Effector memory CD4-positive, alpha-beta T cell (primary cell): ENCODE measurements at places on chromosomes 4 and X.
A peak's percentile ranks its signal among the peaks of the same experiment; 100 is the strongest.

DNA sequence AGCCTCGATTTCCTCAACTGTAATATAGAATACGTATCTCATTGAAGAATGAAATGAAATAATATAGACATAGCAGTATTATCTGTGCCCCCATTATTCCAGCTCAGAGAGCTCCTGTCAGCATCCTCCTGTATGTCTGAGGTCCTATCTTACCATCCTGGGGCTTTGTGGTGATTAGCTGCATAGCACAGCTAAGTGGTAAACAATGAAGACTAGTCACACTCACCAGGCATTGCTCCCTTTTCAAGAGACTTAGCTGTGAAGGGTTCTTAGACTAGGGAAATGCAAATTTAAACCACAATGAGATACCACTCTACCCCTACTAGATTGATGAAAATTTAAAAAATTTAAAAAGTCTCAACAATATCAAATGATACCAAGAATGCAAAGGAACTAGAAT, 172.9 kb downstream of the SLC39A8 start:
- H3K27ac ChIP-seq = no peak overlapping the region
- no peaks in the 10 kb centered on the region for H3K27me3 ChIP-seq
- H3K4me1 ChIP-seq = no peaks in the 10 kb centered on the region
- no peak for DNase-seq
- no peaks in the 10 kb centered on the region for H3K36me3 ChIP-seq

GRCh38 chr4:152479428-152480026, 56.4 kb downstream of the FBXW7 start:
- H3K4me1 ChIP-seq = no peaks in the 10 kb centered on the region
- H3K27ac ChIP-seq = no peak overlapping the region
- no peaks in the 10 kb centered on the region for H3K36me3 ChIP-seq
- H3K27me3 ChIP-seq = no peaks in the 10 kb centered on the region
- no peak overlapping the region for H3K4me3 ChIP-seq
- no peak for DNase-seq

GRCh38 chr4:150999086-150999485, 16.0 kb downstream of the LRBA start:
- no peaks in the 10 kb centered on the region for H3K36me3 ChIP-seq
- H3K4me3 ChIP-seq = no peak overlapping the region
- H3K27ac ChIP-seq = no peak overlapping the region
- no peaks in the 10 kb centered on the region for H3K4me1 ChIP-seq

GRCh38 chr4:173267711-173268110, 66.4 kb downstream of the HMGB2 start:
- H3K27ac ChIP-seq = no peak overlapping the region
- DNase-seq = no peak
- H3K4me3 ChIP-seq = no peak overlapping the region
- H3K4me1 ChIP-seq = peaks cover 10% of the 10 kb centered on the region
- no peaks in the 10 kb centered on the region for H3K27me3 ChIP-seq
- no peaks in the 10 kb centered on the region for H3K36me3 ChIP-seq

GRCh38 chr4:1014291-1015167, 3.1 kb downstream of the FGFRL1 start:
- no peaks in the 10 kb centered on the region for H3K27me3 ChIP-seq
- no peak for DNase-seq
- H3K36me3 ChIP-seq = no peaks in the 10 kb centered on the region
- H3K4me1 ChIP-seq = peaks cover 13% of the 10 kb centered on the region
- H3K4me3 ChIP-seq = no peak overlapping the region

GRCh38 chr4:1783015-1783414, 10.1 kb upstream of the FGFR3 start:
- DNase-seq = no peak
- H3K4me1 ChIP-seq = no peaks in the 10 kb centered on the region
- H3K4me3 ChIP-seq = no peak overlapping the region
- no peak overlapping the region for H3K27ac ChIP-seq
- no peaks in the 10 kb centered on the region for H3K36me3 ChIP-seq

- DNase-seq = no peak
- no peak overlapping the region for H3K27ac ChIP-seq
- peaks cover 17% of the 10 kb centered on the region for H3K36me3 ChIP-seq
- no peaks in the 10 kb centered on the region for H3K4me1 ChIP-seq
- H3K4me3 ChIP-seq = no peak overlapping the region
- H3K27me3 ChIP-seq = no peaks in the 10 kb centered on the region
These were observed 18.1 kb downstream of the LSM6 start for GRCh38 chr4:146193628-146194027.

DNA sequence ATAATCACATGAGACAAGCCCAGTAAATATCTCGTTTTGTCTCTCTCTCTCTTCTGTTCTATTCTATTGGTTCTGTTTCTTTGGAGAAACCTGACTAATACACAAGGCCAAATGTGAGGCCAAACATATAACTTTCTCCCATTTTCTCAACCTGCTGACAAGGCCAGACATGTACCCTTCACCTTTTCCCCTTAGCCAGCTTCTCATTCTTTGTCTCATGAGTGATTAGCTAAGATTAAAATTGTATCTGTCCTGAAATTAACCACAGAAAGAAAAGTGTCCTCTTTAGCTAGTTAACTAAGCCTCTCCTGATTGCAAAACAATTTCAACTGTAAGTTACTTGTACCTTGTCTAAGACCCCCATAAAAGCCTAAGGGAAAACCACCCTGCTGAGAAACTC, 18.5 kb upstream of the ADGRA3 start:
- H3K36me3 ChIP-seq = no peaks in the 10 kb centered on the region
- no peak overlapping the region for H3K4me3 ChIP-seq
- H3K27ac ChIP-seq = no peak overlapping the region

GRCh38 chrX:148459343-148459742, 41.1 kb upstream of the AFF2 start:
- H3K27ac ChIP-seq = no peak overlapping the region
- no peaks in the 10 kb centered on the region for H3K4me1 ChIP-seq
- H3K4me3 ChIP-seq = no peak overlapping the region
- DNase-seq = no peak

- H3K4me1 ChIP-seq = no peaks in the 10 kb centered on the region
- no peak for DNase-seq
- H3K27ac ChIP-seq = no peak overlapping the region
- H3K4me3 ChIP-seq = no peak overlapping the region
These were observed 81.1 kb upstream of the CT45A1 start for GRCh38 chrX:135632353-135632752.

DNA sequence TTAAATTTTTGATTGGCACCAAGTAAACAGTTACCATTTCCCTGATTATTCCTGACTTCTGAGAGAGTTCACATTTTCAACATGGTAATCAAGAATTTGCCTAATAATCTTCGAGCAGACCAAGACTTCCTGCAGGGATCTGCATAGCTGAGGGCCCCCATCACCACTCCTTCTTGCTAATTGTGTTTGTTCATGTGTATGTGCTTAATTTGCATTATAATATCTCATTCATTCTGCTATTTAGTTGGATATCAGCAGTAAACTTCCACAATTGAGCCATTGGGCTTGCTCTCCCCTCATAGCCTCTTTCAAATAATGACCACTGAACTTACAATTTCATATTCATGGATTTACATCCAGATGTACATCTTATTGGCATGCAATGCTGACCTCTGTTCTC, 292.5 kb downstream of the SPATA18 start:
- H3K4me1 ChIP-seq = no peaks in the 10 kb centered on the region
- no peak overlapping the region for H3K27ac ChIP-seq
- DNase-seq = no peak
- H3K4me3 ChIP-seq = no peak overlapping the region
- no peaks in the 10 kb centered on the region for H3K27me3 ChIP-seq

GRCh38 chr4:118842055-118842454, 6.1 kb upstream of the SEC24D start:
- DNase-seq = no peak
- no peak overlapping the region for H3K4me3 ChIP-seq
- no peak overlapping the region for H3K27ac ChIP-seq
- H3K27me3 ChIP-seq = no peaks in the 10 kb centered on the region
- H3K4me1 ChIP-seq = no peaks in the 10 kb centered on the region

- H3K27ac ChIP-seq = no peak overlapping the region
- no peaks in the 10 kb centered on the region for H3K4me1 ChIP-seq
- DNase-seq = peak; percentile 11
- H3K4me3 ChIP-seq = no peak overlapping the region
- no peaks in the 10 kb centered on the region for H3K36me3 ChIP-seq
These were observed 53.3 kb downstream of the RGS12 start for GRCh38 chr4:3346146-3346545.
